Inflammatory macrophage treated with lipopolysaccharide for 4 hours (primary cell): ENCODE measurements at places on chromosomes 5 and 9.

- DNase-seq: no peak
Observed at GRCh38 chr9:128523199-128523925, 18.8 kb downstream of the GLE1 start.

DNA sequence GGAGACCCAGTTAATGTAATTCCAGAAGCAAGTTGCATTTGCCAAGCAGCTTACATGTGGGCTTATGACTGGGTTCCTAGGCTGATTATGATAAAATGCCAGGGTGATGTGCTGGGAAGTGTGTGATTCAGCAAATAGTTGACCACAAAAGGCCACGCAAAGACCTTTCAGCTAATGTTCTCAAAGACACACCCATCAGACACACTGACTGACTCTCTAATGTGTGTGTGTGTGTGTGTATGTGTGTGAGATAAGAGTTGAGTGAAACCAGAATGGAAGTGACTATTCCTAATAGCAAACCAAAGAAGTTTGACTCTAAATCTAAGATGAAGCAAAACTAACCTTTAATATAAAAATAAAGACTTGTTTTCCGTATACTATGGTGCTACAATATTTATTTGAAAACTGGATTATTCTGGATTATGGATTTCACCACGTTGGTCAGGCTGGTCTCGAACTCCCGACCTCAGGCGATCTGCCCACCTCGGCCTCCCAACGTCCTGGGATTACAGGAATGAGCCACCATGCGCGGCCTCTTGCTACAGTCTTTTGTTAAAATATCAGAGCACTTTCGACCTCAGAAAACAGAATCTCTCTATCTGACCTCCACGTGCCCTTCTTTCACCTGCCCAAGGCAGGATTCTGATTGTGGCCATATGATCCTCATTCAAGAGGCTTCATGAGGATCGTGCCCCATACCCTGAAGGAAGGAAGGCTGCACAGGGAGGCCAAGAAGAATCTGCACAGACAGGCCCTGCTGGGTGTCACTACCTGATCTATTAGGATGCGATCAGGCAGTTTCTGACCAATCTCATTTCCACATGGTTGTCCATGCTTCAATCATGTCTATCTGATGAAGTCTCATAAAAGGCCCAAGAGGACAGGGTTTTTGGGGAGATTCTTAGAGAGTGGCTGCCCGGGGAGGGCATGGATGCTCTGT lies 75.6 kb downstream of the USP20 start:
- DNase-seq: peak; percentile 78

GRCh38 chr9:90132866-90133265 lies 509.8 kb downstream of the DIRAS2 start:
- no peak for DNase-seq

DNA sequence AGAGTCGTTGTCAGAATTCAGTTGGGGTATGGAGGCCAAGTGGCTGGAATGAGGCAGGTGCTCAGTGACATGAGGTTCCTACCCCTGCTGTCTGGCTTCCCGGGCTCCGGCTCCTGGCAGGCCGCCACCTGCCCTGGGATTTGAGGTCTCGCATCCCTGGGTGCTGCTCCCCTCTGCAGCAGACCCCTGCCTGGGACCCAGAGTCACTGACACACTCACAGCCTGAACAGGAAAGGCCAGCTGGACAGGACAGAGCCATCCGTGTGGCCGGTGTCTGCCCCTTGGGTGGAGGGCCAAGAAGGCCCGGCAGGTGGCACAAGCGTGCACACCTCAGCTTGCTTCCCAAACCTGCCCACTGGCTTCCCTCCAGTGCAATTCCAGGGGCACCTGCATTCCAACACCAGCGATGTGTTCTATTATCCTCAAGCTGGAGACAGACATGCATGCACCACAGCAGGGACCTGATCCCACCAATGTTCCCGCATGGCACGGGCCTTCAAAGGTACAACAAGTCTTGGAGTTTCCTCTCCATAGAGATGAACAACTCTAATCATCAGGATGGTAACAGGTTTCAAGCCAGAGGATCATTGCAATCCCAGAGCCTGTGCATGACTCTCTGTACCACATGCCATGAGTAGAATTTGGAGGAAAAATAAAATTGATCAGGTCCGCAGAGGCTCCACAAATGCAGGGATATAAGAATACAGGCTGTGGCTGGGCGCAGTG lies 45.6 kb upstream of the RNF130 start:
- DNase-seq: no peak

- no peak for DNase-seq
Observed at GRCh38 chr9:118882684-118883083, 486.6 kb downstream of the BRINP1 start.

GRCh38 chr9:125998837-125999503 lies 251.8 kb downstream of the PBX3 start:
- no peak for DNase-seq

DNA sequence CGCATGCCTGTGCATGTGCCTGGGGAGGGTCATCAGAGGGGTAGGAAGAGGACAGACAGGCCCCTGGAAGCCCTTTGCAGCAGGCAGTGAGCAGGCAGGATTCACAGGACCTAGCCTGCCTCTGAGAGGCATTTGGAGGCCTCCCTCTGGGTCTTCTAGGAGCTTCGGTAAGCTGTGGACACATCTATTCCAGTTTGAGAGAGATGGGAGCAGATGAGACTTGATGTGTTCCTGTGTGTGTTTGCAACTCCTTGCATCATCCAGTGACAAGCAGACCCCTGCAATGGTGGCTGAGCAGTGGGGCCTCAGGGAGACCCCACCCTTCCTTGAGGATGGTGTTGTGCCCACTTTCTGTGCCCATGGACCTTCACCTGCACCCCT lies 64.0 kb downstream of the GADD45G start:
- no peak for DNase-seq

GRCh38 chr5:32710550-32711361 lies at the start of gene NPR3:
NPR3 (plus strand) TSS chr5:32711321; CDS start chr5:32711777, 456 bp downstream.
- DNase-seq: no peak

DNA sequence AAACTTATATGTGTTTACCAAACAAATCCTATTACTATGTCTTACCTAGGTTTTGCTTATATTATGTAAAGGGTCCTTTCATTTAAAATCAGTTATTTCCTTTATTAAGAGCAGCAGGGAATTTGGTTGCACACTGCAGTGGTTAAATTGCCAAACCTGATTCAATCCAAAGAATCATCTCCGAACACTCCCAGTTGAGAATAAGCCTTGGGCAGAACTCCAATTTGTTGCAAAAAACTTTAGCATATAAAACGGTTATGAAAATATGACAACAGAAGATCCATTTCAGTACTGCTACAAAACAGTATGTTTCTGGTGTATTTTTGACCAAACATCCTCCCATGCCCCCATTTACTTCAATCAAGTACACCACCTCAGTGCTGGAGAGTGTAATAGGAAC lies 587.0 kb upstream of the GRAMD2B start:
- no peak for DNase-seq

DNA sequence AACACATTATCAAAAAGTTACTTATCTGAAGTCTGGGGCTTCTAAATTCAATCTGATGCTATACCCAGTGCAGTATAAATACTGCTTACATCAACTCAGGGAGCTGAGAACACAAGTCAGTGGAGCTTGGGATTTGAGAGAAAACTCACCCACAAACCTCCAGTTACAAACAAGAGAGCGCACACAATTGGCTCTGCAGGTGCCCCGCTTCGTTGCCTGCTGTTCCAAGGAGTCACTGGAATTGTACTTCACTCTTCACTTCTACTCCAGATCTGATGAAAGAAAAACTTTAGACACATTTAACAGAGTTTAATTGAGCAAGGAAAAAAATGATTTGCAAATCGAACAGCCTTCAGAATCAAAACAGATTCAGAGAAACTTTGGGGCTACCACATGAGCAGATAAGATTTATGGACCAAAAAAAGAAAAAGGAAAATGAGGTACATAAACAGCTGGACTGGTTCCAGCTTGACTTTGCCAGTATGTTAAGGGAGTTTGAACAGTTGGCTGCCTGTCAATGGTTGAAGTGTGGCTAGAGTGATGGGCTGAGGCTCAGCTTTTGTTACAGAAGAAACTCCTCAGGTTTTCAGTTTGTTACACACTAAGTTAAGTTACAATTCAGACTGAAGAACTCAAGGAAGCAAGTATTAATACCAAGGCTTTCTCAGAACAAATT lies 156.6 kb downstream of the AOPEP start:
- DNase-seq: no peak

DNA sequence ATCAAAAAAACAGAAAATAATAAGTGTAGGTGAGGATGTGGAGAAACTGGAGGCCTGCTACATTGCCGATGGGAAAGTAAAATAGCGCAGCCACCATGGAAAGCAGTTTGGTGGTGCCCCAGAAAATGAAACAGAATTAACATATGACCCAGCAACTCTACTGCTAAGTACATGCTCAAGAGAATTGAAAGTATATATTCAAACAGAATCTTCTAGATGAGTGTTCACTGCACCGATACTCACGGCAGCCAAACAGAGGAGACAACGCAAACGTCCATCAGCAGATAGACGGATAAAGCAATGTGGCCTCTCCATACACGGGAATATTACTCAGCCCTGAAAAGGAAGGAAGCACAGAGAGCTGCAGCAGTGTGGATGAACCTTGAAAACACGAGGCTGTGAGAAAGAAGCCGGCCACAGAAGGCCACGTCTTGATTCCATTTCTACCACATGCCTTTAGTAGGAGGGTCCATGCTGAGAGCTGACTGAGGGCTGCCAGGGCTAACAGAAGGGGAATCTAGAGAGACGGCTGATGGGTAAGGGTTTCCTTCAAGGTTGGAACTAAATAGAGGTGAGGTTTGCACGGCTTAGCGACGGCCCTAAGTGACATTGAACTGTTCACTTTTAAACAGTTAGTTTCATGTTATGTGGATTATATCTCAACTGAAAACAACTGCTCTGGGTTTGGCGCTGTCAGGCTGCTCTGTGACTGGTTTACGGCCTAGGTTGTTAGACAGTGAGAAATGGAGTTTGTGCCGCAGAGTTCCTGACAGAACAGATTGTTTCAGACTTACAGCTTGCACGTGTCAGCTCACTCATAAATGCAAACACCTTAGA lies 29.8 kb downstream of the AHRR start:
- no peak for DNase-seq

DNA sequence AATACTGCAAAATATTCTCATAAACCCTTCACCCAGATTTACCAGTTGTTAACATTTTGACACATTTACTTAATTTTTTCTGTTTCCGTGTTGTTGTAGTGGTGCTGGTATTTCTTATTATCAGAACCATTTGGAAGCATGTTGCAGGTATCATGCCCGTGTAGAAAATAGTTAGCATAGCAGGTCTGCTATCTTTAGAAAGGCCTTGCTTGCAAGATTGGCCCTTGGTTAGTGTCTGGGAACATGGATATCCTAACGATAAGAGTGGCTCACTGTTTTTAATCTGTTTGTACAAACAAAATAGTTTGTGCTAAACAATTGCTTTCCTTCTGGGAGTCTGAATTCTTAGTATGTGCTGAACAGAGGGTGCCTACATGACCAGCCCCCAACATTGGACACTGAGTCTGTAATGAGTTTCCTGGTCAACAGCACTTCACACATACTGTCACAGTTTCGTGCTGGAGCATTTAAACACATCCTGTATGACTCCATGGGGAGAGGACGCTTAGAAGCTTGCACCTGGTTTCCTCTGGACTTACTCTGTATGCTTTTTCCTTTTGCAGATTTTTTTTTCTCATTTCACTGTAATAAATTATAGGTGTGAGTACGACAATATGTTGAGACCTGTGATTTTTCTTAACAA lies 66.9 kb downstream of the MAN2A1 start:
- DNase-seq: no peak

GRCh38 chr5:150256410-150257064 lies 33.0 kb downstream of the CAMK2A start:
- DNase-seq: no peak

DNA sequence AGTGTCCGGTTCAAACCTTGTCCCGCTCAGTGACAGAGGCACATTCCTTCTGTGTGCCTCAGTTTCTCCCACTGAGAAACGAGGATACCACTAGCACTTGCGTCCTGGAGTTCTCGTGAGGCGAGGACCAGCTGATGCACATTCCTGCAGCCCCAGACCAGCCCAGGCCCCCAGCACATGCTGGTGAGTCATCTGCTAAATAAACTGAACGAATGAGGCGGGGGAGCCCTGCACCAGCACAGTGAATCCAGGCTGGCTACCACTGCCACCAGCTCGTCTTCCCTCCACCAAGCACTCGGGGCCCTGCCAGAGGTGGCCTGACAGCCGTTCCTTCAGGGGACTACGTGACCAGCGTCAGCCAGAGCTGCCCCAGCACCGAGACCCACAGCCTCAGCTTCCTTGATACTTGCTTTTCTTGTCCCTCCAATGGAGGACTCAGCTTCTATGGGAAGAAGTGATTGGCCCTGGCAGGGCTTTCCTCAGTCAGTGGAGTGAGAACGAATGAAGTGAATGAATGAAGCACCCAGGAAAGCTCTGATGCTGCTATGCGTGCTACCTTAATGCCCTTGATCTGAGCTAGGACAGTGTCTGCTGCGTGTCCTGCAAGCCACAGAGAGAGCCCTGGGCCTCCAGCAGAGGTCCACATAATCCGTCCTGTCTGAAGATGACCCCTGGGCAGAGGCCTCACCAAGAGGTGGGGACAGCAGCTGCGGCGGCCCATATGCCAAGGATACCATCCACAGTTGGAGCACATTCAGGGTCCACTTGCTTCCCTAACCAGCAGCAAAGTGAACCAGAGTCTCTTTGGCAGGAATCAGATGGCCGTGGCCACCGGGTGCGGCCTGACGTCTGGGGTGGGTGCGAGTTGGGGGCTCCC lies 13.5 kb upstream of the BARX1 start:
- DNase-seq: no peak

DNA sequence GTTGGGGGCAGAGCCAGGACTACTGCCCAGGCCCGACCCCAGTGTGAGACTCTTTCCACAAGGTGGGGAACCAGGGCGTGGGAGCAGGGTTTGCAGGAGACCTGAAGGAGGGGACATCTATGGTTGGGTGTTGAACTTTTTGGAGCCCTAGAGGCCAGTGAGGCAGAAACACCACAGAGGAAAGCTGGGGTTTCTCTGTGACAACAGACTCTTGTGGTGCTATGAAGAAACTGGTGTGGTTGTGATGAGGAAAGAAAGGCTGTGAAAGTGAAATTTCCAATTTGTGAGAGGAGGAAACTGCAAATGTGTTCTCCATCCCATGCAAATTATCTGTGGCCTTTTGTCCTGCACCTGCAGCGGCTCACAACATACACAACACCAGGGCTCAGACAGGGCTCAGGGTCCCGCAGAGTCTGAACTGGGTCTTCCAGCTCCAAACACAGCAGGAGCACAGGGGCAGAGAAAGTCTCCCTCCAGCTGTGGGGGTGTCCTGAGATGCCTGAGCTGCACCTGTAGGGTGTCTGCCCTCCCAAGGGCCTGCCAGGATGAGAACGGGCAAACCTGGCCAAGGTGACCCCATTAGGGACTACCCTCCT lies 51.4 kb upstream of the GRHPR start:
- peak; percentile 18 for DNase-seq

GRCh38 chr5:109880907-109881685 lies 191.4 kb downstream of the MAN2A1 start:
- no peak for DNase-seq

GRCh38 chr5:42404366-42404765 lies 18.9 kb upstream of the GHR start:
- DNase-seq: no peak

- no peak for DNase-seq
Observed at GRCh38 chr9:135949501-135950134, 11.6 kb downstream of the UBAC1 start.

GRCh38 chr5:172229904-172230303 lies 35.9 kb downstream of the EFCAB9 start:
- no peak for DNase-seq

- DNase-seq: no peak
Observed at GRCh38 chr5:109250533-109251329, 159.0 kb downstream of the PJA2 start.

GRCh38 chr5:150778088-150778516 lies 455 bp upstream of the SMIM3 start:
- no peak for DNase-seq
